ENCODE measurements at places on chromosomes 6 and 20. TPM values are rescaled to one million over a fixed set of nuclear protein-coding genes. Genes with fewer than 3 reads are reported as not detected.

GRCh38 chr20:21251278-21251677 is 51.9 kb upstream of the XRN2 start:
- no peak for DNase-seq
- no peaks in the 10 kb centered on the region for H3K4me1 ChIP-seq
- no peaks in the 10 kb centered on the region for H3K27me3 ChIP-seq

MCCD1 gene
- total RNA-seq = not detected

DDX27 gene
- 31.2 TPM for total RNA-seq

DNA sequence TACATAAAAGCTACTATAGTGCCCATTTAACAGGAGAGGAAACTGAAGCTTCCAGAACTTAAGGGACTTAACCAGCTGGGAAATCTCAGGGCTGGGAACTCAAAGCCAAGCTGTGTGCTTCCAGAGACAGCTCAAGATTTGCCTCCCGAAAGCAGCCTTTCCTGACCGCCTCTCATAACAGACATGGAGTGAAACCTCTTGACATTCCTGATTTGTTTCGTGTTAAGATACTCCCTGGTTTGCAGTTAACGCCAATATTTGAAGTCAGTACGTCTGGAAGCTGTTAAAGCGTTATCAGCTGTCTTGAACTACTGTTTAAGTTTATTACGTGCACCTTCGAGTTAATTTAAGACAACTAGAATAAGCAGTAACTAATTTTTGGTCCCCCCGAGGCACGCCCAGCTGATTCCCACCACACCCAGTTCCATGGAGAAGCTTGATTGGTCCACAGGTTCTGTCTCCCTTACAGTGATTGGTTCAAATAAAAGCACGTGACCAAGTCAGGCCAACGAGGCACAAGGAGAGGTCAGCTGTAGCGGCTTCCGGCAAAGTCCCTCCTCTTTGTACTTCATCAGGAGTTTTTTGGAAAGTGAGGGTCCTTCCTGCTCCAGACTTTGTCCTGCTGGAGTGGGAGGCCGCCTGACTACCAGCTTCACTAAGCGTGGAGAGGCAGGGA is 8.9 kb upstream of the TCP11 start:
- no peaks in the 10 kb centered on the region for H3K36me3 ChIP-seq
- H3K27me3 ChIP-seq = no peaks in the 10 kb centered on the region
- no peaks in the 10 kb centered on the region for H3K4me1 ChIP-seq

- DNase-seq = no peak
- H3K36me3 ChIP-seq = no peaks in the 10 kb centered on the region
- H3K27me3 ChIP-seq = no peaks in the 10 kb centered on the region
- H3K4me3 ChIP-seq = no peak overlapping the region
- H3K27ac ChIP-seq = no peak overlapping the region
These were observed 59.8 kb upstream of the MYL9 start for GRCh38 chr20:36481380-36482043.

DNA sequence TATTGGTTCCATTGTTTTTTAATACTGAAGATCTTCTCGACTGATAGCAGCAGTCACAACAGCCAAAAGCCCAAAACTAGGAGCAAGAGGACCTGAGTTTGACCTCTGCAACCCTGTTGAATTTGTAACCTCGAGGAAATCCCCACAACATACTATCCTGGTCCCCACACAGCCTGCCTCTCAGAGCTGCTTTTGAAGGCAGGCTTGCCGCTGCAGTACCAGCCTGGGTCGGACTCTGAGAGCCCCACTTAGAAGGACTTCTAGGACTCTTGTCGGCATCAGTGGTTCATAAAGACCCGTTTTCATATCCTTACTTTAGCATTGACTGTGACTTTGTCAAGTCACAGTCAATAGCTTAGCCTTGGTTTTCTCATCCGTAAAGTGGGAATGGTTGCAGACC is 49.3 kb downstream of the EBF4 start:
- H3K4me1 ChIP-seq = no peaks in the 10 kb centered on the region
- H3K27me3 ChIP-seq = no peaks in the 10 kb centered on the region
- H3K4me3 ChIP-seq = no peak overlapping the region
- no peaks in the 10 kb centered on the region for H3K36me3 ChIP-seq
- H3K27ac ChIP-seq = no peak overlapping the region

DNA sequence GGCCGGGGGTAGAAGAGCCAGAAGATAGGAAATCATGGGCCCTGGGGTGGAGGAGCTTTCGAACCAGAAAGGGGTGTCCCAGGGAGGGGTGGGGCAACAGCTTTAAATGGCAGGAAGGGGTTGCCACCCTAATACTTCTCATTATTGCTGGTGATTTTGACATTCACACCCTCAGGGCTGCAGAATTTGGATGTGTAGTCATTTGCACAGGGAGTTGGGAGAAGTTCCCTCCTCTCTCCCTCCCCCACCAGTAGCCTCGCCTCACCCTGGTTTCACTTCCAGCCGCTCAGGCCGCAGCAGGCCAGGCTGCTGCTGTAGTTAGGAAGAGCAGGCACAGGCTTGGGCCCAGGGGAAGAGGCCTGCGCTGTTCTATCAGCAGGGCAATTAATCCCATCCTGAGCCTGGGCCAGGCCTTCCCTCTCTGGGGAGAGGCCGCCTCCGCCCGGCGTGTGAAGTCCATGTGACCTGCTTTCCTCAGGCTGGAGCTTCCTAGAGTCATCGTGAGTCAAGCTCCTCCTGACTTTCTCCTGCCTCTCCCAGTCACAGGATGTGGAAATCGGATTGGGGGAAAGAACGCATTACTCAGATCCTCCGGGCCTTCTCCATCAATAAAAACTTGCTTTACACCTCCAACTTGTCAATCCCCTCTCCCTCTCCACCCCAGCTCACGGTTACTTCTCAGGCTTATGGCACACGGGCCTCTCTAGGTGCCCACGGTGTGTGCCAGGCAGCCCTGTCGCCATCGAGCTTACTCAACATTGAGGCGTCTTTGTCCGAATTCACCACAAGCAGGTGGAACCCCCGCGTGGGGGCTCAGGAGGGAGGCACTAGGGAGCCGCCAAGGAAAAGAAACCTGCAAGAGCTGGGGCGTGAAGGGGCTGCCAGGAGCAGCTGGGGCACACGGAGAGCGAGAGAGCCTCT is 7.8 kb downstream of the ADTRP start:
- peak overlapping the region; percentile 87 for H3K27ac ChIP-seq
- no peak overlapping the region for H3K4me3 ChIP-seq
- no peaks in the 10 kb centered on the region for H3K4me1 ChIP-seq
- peak; percentile 87 for DNase-seq
- no peaks in the 10 kb centered on the region for H3K27me3 ChIP-seq
- no peaks in the 10 kb centered on the region for H3K36me3 ChIP-seq

GRCh38 chr6:25014369-25014768 is 78.6 kb upstream of the RIPOR2 start:
- peak overlapping the region; percentile 76 for H3K27ac ChIP-seq
- DNase-seq = no peak
- H3K4me3 ChIP-seq = no peak overlapping the region
- H3K27me3 ChIP-seq = no peaks in the 10 kb centered on the region
- no peaks in the 10 kb centered on the region for H3K36me3 ChIP-seq

SLC35D3 gene
- total RNA-seq = not detected

GRCh38 chr20:39310363-39310995 is 348.3 kb downstream of the DHX35 start:
- H3K4me1 ChIP-seq = no peaks in the 10 kb centered on the region
- H3K27ac ChIP-seq = no peak overlapping the region
- H3K27me3 ChIP-seq = no peaks in the 10 kb centered on the region
- no peak for DNase-seq
- no peaks in the 10 kb centered on the region for H3K36me3 ChIP-seq
- no peak overlapping the region for H3K4me3 ChIP-seq

- H3K27ac ChIP-seq = no peak overlapping the region
- peaks cover 19% of the 10 kb centered on the region for H3K27me3 ChIP-seq
- H3K4me3 ChIP-seq = no peak overlapping the region
- H3K4me1 ChIP-seq = no peaks in the 10 kb centered on the region
- no peaks in the 10 kb centered on the region for H3K36me3 ChIP-seq
- DNase-seq = no peak
These were observed 168.2 kb downstream of the GPX5 start for GRCh38 chr6:28693751-28694443.
